ENCODE measurements at places on chromosomes 2 and 18. TPM values are rescaled to one million over a fixed set of nuclear protein-coding genes. Genes with fewer than 3 reads are reported as not detected.

DNA sequence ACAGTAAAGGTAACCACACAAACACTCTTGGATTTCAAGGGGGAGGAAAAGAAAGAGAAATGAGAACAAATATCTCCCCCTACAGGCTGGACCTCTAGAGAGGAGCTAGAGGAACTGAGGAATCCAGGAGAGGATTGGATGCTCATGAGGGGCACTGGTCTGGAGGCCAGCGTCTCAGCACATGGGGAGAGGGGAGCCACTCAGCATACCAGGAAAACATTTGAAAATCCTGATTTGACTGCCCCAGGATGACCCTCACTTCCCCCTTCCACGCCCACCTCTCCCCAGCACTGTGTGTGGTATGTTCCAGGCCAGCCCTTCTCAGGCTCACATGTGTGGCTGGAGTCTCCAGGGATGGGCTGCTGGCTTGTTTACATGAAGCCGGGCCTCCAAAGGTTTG lies 396.8 kb upstream of the ID2 start:
- no peak overlapping the region for H3K27ac ChIP-seq
- H3K4me3 ChIP-seq: no peak overlapping the region
- no peak for DNase-seq
- H3K27me3 ChIP-seq: no peaks in the 10 kb centered on the region
- no peaks in the 10 kb centered on the region for H3K4me1 ChIP-seq
- H3K36me3 ChIP-seq: no peaks in the 10 kb centered on the region

DNA sequence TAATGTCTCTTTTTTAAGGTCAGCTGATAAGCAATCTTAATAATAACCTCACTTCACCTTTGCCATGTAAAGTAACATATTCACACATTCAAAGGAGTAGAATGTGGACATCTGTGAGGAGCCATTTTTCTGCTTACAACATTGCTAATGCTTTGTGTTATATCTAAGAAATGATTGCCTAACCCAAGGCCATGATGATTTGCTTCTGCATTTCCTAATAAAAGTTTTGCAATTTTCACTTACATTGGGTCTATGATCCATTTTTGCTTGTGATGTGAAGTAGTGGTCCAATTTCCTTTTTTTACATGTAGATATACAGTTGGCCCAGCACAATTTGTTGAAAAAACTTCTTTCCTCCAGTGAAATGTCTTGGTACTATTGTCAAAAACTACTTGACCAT lies 22.0 kb downstream of the RELCH start:
- no peak for DNase-seq
- no peaks in the 10 kb centered on the region for H3K27me3 ChIP-seq
- H3K36me3 ChIP-seq: peaks cover 17% of the 10 kb centered on the region

DNA sequence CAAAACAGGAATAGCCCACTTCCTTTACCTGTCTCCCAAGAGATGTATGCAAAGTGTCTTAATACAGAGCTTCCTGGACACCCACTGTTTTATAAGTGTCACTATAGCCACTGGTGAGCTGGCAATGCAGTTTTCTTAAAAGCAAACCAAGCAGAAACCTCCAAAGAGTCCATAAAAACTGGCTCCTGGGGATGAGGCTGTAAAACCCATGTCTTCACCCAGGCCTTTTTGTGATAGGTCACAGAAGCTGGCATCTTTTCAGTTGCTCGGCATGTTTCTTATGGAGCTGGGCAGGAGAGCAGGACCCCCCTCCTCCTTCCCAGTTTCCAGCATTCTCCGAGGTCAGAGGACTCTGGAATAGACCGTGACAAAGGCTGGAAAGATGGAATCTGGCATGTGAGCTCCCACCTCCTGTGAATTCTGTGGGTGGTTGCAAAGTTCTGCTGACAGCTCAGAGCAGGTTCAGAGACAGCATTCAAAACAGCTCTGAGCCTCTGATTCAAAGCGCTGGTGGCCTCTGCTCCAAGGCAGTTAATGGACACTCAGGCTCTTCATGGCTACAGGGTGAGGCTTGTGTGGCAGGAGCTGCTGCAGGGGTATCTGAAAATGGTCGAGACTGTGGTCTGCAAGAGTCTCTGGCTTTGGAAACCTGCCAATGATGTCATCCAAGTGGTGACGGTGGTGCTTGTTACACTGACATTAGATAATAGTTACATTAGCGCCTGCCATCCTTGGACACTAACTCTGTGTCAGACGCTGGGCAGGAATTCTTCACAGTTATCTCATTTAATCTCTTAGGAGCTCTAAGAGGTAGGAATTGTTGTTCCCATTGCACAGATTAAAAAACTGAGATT lies 283.4 kb downstream of the CLIP4 start:
- H3K36me3 ChIP-seq: no peaks in the 10 kb centered on the region
- H3K27ac ChIP-seq: no peak overlapping the region
- no peaks in the 10 kb centered on the region for H3K27me3 ChIP-seq

EMILIN1 gene
- 0.22 TPM for total RNA-seq

ZNF513 gene
- total RNA-seq: 20.9 TPM

SP5 gene
- not detected for total RNA-seq

All from CD4-positive, CD25-positive, alpha-beta regulatory T cell (primary cell).